ENCODE measurements at places on chromosomes 2 and 18. TPM values are rescaled to one million over a fixed set of nuclear protein-coding genes. Genes with fewer than 3 reads are reported as not detected.

Gene ANKRD30BL
- total RNA-seq: not detected

Gene CFAP210
- not detected for total RNA-seq

Gene GKN2
- not detected for total RNA-seq

Gene NT5C1B
- total RNA-seq: not detected

Gene COL3A1
- total RNA-seq: 1.0 TPM

Gene DIS3L2
- total RNA-seq: 36.1 TPM

Data from thoracic aorta endothelial cell (primary cell).